ENCODE measurements at places on chromosomes 4 and X. TPM values are rescaled to one million over a fixed set of nuclear protein-coding genes. Genes with fewer than 3 reads are reported as not detected.

SPANXA1 gene
- not detected for total RNA-seq

NAP1L3 gene
- 1.4 TPM for total RNA-seq

SPATA4 gene
- not detected for total RNA-seq

SPP1 gene
- 112 TPM for total RNA-seq

DDIT4L gene
- total RNA-seq = 3.1 TPM

TREX2 gene
- total RNA-seq = not detected

GAGE12J gene
- not detected for total RNA-seq

TMEM271 gene
- total RNA-seq = not detected

RPS6KA6 gene
- total RNA-seq = 1.5 TPM

CFP gene
- total RNA-seq = 0.06 TPM

CYP2U1 gene
- total RNA-seq = 5.5 TPM
